ENCODE measurements at places on chromosomes 3 and 15.

- no peak for DNase-seq
These were observed 2.7 kb upstream of the LSMEM2 start for GRCh38 chr3:50275996-50276761.

- DNase-seq, result no peak
These were observed 25.0 kb upstream of the BFSP2 start for GRCh38 chr3:133374708-133375402.

GRCh38 chr3:195448205-195448875 lies 5.5 kb upstream of the ACAP2 start:
- no peak for DNase-seq

- DNase-seq, result no peak
These were observed 31.7 kb downstream of the ATP2B2 start for GRCh38 chr3:10473581-10474274.

- no peak for DNase-seq
These were observed 44.0 kb downstream of the BFSP2 start for GRCh38 chr3:133443649-133444422.

DNA sequence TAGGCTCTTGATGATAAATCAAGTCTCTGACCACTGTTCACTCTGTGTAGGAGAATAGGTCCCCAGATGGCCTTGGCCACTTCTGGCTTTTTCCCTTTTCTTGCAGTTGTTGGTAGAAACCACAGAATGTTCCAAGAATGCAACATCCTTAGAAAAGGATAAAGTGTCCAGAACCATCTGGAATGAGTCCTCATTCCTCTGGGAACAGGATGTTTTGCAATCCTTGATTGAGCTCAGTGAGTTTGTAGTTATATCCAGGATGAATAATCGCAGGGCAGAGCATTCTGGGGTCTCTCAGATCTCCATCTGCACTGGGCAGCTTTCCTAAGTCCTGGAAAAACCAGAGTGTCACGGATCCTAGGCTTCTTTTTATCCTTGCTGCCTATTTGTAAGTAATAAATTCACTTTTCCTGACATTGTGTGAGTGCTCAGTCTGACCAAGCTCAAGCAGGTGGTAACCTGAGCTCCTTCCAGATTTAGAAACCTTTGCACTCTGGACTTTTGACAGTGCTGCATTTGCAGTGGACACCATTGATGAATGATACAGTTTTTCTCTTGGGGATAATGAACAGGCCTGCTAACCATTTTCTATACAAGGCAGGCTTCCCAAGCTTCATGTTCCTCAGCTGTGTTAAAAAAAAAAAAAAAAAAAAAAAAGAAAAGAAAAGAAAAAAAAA lies 1028.6 kb downstream of the OTOL1 start:
- DNase-seq, result no peak
